ENCODE measurements at places on chromosomes 1 and 21.

DNA sequence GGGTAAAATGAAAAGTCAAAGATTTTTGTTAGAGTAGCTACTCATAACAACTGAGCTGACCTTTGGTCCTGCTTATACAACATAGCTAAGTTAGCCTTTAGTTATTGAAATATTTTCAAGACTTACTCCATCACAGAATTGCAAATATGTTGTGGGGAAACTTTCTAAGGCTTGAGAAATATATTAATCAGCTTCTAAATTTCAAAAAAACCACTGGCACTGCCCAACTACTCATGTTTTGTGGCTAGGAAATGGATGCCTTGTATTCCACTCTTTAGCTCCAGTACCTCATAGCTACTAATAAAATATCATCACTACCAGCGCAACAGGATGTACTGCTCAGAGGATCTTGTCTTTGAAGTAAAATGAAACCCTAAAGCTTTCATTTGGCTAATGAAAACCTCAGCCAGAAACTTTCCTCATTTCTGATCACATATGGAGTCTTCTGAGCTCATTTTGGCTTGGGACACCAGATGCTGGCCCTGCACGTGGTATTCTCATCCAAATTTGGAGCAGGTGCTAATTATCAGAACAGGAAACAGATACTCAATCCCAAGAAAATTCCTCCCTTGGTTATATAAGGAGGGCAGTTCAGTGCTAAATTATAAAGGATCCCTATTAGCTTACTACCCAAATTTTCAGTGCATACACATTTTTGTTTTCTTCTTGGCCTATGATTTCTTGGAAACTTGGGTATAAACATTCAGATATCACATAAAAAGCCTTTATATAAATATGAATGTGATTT is 690.7 kb downstream of the ADGRL2 start:
- no peak for DNase-seq

DNA sequence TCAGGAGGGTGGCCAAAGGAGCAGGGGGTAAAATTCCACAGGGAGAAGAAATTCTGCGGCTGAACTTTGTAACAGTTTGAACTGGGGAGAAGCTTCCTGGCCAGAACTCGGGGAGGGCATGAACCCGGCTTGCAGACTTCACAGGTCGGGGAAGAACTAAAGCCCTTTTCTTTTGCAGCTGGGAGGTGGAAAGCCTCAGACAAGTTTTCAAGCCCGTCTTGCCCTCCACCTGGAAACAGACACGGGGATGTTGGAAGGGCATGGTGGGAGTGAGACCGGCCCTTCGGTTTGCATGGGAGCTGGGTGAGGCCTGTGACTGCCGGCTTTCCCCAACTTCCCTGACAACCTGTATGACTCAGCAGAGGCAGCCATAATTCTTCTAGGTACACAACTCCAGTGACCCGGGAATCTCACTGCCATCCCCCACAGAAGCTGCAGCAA is 11.3 kb downstream of the THEM4 start:
- DNase-seq = no peak

- DNase-seq = no peak
Observed at GRCh38 chr21:28482657-28483056, 510.0 kb downstream of the LTN1 start.

DNA sequence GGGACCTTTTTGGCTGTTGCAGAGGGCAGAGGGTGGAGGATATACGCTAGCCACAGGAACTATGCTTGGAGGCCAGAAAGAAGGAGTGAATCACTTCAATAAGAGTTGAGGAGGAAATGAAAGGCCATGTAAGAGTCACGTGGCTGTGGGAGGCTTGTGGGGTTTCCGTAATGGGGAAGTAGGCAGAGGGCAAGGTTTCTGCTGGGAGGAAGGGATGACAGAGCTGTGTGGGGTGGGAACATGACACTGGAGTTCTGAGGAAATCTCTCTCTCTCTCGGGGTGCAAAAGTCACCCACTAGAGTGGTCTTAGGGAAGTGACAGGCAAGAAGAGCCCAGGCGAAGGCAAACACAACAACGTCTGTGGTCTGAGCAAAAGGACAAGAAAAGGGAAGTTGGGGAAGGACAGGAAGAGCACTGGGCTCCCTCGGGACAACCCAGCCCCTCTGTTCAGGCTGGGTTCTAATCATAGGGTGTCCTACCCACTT is 3.9 kb upstream of the CD1C start:
- DNase-seq = no peak

GRCh38 chr1:17742583-17742982 is 12.6 kb upstream of the ACTL8 start:
- DNase-seq = no peak

- DNase-seq = peak; percentile 2
Observed at GRCh38 chr1:69737527-69738185, 169.9 kb downstream of the LRRC7 start.

DNA sequence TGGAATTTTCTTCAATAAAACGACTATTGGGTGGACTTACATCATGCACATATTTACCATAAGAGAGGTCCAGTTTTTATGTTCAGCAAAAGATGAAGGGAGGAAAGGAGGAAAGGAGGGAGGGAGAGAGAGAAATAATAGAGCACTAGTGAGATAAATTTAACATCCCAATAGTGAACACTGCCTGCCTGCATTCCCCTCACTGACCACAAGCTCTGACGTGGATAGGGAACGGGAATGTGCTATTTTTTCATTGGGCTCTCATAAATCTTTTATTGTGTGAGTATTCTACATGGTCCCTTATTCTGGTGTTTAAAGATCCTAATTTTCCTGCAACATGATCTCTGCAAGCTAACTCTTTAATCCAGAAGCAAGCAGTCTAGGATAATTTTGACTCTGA is 82.1 kb downstream of the TTC3 start:
- no peak for DNase-seq

DNA sequence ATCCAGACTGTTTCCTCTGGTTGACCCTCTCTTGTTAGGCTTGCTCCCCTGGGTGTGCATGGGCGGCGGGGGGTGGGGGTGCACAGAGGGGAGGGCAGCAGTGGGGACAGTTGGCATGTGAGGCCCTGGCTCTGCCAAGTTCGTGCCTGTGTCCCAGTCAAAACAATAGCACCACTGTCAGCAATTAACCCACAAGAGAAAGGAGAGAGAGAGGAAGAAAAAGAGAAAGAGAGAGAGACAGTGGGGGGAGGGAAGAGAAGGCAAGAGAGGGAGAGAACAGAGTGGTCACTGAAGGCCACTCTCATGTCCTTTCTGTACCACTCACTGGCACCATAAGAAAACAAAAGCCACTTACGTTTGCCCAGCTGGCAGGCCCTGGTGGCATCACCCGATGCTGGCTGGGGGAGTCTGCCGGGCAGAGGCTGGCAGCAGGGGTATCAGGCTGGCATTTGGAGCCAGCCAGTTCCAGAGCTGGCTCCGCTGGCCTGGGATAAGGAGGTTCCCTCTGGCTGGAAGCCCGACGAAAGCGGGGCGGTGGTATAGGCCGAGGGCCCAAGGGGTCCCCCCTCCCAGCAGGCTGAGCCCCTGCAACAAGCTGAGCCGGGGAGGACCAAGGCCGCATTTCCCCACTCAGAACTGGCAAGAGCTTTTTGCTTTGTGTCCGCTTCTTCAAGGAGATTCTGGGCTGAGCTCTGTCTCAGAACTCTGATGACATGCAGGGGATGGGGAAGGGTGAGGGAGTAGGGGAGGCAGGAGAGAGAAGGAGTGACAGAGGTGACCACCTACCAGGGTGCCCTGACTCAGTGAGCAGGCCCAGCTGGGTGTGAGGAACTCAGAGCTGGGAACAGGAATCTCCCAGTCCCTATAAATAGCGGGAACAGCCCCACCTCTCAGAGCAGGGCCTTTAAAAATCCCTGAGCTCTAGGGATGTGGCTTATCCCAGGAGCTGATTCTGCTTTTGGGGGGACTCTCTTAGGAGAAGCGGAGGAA is 27.9 kb downstream of the PIK3C2B start:
- DNase-seq = no peak

GRCh38 chr1:160459687-160460086 is 59.3 kb downstream of the VANGL2 start:
- DNase-seq = no peak

GRCh38 chr1:206944703-206945102 is 1.6 kb downstream of the PIGR start:
- DNase-seq = no peak

DNA sequence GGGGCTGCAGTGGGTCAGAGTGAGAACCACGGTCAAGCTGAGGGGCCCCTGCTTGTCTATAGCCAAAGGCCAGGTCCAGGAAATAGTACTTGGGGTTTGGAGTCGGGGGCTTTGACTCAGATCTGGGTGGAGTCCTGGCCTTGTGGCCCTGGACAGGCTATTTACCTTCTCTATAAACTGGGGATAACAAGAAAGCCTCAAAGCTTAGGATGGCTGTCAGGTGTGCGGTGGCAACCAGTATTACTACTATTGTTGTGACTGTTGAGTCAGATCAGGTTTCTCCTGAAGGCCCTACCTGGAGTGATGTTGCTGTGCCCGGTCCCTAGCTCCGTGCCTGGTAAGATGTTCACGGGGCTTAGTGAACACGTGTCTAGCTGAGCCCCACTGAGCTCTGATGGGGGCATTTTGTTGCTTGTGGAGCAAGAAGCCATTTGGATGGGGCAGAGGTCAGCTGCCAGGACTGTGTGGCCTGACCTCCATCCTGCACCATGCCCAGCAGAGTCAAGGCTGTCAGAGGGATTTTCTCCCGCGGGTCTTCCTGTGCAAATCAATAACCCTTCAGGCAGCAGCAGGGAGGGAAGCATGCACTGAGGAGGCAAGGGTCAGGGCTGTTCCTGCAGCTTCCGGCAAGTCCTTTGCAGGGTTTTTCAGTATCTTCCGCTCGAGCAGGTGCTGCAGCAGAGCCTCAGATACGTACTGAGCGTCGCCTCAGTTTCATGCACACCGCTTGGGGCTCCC is 170.3 kb downstream of the CAMTA1 start:
- DNase-seq = no peak

- no peak for DNase-seq
Observed at GRCh38 chr1:25648681-25649440, 32.3 kb downstream of the MAN1C1 start.

DNA sequence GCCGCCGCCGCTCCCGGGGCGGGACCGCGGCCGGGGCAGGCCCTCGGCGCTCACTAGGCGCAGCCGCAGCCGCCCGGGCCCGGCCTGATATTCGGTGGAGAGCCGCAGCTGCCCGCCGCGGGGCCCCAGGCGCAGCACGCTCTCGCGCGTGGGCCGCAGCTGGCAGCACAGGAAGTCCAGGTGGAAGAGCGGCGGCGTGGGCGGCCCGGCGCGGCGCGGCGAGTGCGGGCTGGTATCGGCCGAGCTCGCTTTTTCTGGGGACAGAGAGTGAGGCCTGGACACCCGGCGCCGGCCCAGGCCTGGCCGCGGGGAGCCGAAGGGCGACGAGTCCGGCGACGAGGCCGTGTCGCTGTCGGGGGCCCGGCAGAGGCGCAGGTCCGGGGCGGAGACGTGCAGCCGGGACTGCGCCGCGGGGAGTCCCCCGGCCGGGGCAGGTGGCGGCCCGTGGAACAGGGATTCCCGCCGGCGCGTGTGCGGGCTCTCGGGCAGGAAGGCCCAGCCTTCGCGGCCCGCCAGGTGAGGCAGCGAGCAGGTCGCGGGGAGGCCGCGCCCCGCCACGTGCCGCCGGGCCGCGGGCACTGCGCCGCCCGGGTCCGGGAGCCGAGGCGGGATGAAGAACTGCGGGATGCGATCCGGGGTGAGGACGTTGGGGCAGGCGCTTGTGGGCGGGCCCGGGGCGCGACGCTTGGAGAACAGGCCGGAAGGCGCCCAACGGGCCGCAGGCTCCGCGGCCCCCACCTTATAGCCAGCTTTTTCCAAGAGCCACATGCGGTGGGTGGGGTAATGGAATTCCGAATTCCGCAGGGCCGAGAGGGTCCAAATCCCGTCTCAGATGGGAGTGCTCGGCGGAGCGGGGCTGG is 1.2 kb downstream of the C2CD4D start:
- peak; percentile 32 for DNase-seq

DNA sequence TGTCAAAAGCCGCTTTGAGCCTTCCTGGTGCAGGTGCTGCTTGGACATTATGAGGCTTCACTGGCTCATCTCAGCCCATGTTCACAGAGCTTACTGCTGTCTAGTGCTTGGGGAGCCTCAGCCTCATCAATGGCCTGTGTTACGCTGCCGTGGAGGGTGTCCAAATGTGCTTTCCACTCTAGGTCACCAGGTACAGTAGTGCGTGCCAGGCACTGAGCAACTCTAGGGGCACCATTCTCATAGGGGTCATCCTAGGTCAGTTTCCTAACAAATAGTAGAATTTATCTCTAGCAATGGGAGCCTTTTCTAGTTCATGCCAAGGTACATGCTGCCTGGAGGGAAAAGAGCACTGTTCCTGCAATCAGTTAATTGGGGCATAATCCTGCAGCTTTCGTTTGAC is 193.8 kb downstream of the DYRK1A start:
- no peak for DNase-seq

DNA sequence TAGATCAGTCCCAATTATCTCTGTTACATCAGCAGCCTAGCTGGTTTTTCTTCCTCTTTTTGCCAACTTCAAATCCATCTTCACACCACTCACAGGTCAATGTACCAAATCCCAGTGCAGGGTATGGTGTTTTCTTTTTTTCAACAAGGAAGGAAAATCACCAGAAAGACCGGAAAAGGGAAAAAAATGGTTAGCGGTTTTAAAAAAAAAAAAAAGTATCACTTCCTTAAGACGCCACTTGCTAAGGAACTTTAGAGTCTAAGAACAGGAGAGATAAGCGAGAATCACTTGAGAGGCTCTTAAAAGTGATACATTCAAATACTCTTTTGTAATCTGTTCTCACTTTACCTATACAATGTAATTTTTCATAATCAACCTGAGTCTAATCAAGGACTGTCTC is 3.1 kb upstream of the OR10J1 start:
- no peak for DNase-seq

GRCh38 chr1:51622455-51622913 is 5.6 kb downstream of the OSBPL9 start:
- no peak for DNase-seq

DNA sequence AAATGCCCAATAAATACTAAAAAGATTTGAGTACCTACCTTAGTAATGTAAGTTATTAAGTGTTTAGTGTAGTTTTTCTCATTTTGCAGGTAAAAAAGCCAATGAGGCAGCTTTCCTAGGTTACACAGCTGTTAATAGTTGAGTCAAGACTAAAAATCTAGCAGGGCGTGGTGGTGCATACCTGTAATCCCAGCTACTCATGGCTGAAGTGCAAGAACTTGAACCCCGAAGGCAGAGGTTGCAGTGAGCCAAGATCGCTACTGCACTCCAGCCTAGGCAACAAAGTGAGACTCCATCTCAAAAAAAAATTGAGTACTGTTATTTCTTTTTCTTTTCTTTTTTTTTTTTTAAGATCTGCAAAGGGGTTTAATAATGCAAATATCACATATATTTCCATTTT is 7.7 kb downstream of the YBX1 start:
- no peak for DNase-seq

- no peak for DNase-seq
Observed at GRCh38 chr1:92743221-92743620, 41.7 kb downstream of the EVI5 start.

DNA sequence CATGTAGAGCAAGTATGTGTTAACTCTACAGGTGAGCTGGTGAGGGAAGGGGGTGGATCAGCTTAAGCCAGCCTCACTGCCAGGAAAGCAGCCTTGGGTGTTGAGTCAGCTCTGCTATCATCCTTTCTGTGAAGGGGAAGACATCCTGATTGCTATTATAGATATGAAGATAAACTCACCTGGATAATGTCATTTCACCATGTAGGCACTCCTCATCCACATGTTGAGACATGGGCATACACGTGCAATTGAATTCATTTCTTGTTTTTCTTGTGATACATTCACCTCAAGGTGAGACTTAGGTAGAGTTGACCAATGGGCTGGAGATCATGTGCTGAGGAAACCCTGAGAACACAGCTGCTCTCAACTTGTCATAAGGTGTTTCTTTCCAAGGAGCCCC is 136.9 kb downstream of the CACNA1E start:
- DNase-seq = no peak
